Activated T-cell treated with anti-CD3 and anti-CD28 coated beads, Interleukin-2, amount 50 U/mL, for 72 hours (primary cell): ENCODE measurements at places on chromosomes 12 and 14. TPM values are rescaled to one million over a fixed set of nuclear protein-coding genes. Genes with fewer than 3 reads are reported as not detected.
A peak's percentile ranks its signal among the peaks of the same experiment; 100 is the strongest.

- no peaks in the 10 kb centered on the region for H3K36me3 ChIP-seq
- no peak overlapping the region for H3K4me3 ChIP-seq
- H3K27ac ChIP-seq, result no peak overlapping the region
- no peaks in the 10 kb centered on the region for H3K27me3 ChIP-seq
These were observed 66.2 kb downstream of the NOC4L start for GRCh38 chr12:132210223-132211055.

- H3K36me3 ChIP-seq, result peaks cover 7% of the 10 kb centered on the region
- no peak overlapping the region for H3K4me3 ChIP-seq
- no peak overlapping the region for H3K27ac ChIP-seq
- H3K4me1 ChIP-seq, result no peaks in the 10 kb centered on the region
- H3K27me3 ChIP-seq, result no peaks in the 10 kb centered on the region
These were observed 90.9 kb downstream of the TRAFD1 start for GRCh38 chr12:112216223-112216622.

GRCh38 chr12:83216230-83216629 is 529.5 kb downstream of the TMTC2 start:
- H3K4me1 ChIP-seq, result no peaks in the 10 kb centered on the region
- no peak for DNase-seq
- H3K27me3 ChIP-seq, result no peaks in the 10 kb centered on the region
- no peaks in the 10 kb centered on the region for H3K36me3 ChIP-seq
- peak overlapping the region; percentile 9 for H3K27ac ChIP-seq
- no peak overlapping the region for H3K4me3 ChIP-seq

DNA sequence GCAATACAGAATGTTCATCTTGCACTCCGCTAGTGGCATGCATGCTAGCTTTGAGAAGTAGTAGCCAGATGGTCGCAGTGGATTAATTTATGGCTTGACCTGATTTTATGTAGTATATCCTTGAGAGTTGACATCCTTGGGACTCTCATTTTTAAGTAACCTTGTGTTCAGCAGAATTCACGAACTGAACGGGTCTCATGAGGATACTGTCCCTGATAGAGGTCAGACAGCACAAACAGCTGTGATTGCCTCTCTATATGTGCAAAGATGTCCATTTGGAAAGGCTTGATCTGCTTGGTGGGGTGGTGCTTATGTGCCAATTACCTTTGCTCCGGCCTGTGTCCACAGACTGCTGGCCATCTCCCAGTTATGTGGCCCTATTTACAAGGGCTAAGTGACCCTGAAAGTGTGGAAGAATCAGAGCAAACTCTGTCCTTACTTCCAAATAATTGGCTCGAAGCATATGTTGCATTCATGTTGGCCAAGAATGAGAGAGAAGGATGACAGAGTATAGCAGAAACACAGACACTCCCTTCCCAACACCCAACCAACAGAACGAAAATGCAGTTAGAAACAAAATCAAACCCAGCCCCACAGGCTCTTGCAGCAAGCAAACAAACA is 167.1 kb downstream of the CRADD start:
- H3K4me3 ChIP-seq, result no peak overlapping the region
- H3K4me1 ChIP-seq, result peaks cover 31% of the 10 kb centered on the region
- H3K36me3 ChIP-seq, result peaks cover 9% of the 10 kb centered on the region
- H3K27ac ChIP-seq, result no peak overlapping the region

GRCh38 chr14:84409435-84409834 is 1120.5 kb upstream of the FLRT2 start:
- no peaks in the 10 kb centered on the region for H3K4me1 ChIP-seq
- H3K4me3 ChIP-seq, result no peak overlapping the region
- DNase-seq, result no peak
- H3K36me3 ChIP-seq, result no peaks in the 10 kb centered on the region
- H3K27ac ChIP-seq, result no peak overlapping the region

DNA sequence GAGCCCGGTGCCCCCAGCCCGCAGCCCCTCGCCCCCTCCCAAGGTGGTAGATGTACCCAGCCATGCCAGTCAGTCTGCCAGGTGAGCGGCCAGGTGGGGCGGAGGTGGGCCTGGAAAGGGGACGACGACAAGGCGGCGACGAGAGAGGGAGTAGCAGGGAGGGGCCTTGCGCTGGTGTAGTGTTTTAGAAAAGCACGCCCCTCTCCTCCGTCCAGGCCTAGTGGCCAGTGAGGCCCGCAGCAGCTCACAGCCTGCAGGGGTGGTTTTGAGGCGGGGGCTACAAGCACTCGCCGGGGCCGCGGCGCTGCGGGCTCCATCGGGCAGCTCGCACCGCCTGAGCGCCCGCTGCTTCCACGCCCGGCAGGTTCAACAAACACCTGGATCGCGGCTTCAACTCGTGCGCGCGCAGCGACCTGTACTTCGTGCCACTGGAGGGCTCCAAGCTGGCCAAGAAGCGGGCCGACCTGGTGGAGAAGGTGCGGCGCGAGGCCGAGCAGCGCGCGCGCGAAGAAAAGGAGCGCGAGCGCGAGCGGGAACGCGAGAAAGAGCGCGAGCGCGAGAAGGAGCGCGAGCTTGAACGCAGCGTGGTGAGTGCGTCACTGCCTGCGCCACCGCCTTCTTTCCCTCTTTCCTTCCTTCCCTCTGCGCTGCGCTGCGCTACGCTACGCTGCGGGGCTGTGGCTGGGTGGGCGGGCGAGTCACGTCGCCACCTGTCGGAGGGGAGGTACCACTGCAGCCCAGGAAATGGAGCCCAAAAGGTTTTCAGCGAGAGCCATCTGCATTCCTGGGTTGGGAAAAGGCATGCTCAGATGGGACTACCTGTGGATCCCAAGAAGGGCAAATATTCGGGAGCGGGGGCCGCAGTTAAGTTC is 5.9 kb upstream of the RNU7-1 start:
- peak overlapping the region; percentile 52 for H3K27ac ChIP-seq
- H3K4me3 ChIP-seq, result peak overlapping the region; percentile 96
- H3K4me1 ChIP-seq, result peaks cover 70% of the 10 kb centered on the region
- peak; percentile 95 for DNase-seq
- H3K36me3 ChIP-seq, result no peaks in the 10 kb centered on the region
- no peaks in the 10 kb centered on the region for H3K27me3 ChIP-seq

DNA sequence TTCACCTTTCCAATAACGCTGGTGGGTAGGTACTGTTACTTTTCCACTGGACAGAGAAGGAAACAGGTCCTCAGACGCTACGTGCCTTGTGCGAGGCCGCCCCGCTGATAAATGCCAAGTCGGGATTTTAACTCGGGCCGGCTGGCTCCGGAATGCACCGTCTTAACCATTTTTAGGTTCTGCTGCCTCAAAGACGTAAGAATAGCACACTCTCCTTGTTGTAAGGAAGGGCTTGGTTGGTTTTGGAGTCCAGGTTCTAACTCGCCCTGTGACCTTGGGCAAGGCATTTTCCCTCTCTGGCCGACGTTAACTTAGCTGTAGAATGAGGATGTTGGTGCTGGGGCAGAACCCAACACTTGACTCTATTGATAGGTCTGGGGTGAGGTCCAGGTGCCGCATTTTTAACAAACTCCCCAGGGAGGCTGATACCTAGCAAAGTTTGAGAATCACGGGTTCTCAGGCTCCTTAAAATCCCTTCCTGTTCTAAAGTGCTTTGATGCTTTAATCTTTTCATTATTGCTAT is 814 bp downstream of the ANKRD13A start:
- H3K36me3 ChIP-seq, result peaks cover 8% of the 10 kb centered on the region
- peak overlapping the region; percentile 99 for H3K27ac ChIP-seq
- no peaks in the 10 kb centered on the region for H3K27me3 ChIP-seq
- H3K4me1 ChIP-seq, result peaks cover 67% of the 10 kb centered on the region
- no peak for DNase-seq

- no peak for DNase-seq
- no peak overlapping the region for H3K27ac ChIP-seq
- H3K4me1 ChIP-seq, result no peaks in the 10 kb centered on the region
- H3K27me3 ChIP-seq, result peaks cover 49% of the 10 kb centered on the region
- no peak overlapping the region for H3K4me3 ChIP-seq
These were observed 96.2 kb downstream of the BBS10 start for GRCh38 chr12:76252031-76252430.

GRCh38 chr14:91555531-91555930 is 45.4 kb upstream of the PPP4R3A start:
- no peaks in the 10 kb centered on the region for H3K4me1 ChIP-seq
- no peaks in the 10 kb centered on the region for H3K27me3 ChIP-seq
- H3K36me3 ChIP-seq, result no peaks in the 10 kb centered on the region
- H3K4me3 ChIP-seq, result no peak overlapping the region
- H3K27ac ChIP-seq, result no peak overlapping the region

GRCh38 chr14:50603565-50603964 is 43.6 kb downstream of the ATL1 start:
- no peak for DNase-seq
- H3K4me3 ChIP-seq, result no peak overlapping the region
- H3K27ac ChIP-seq, result no peak overlapping the region
- peaks cover 7% of the 10 kb centered on the region for H3K4me1 ChIP-seq
- no peaks in the 10 kb centered on the region for H3K36me3 ChIP-seq
- H3K27me3 ChIP-seq, result no peaks in the 10 kb centered on the region

GRCh38 chr12:124458220-124458991 is 109.0 kb downstream of the NCOR2 start:
- H3K27ac ChIP-seq, result no peak overlapping the region
- no peaks in the 10 kb centered on the region for H3K27me3 ChIP-seq
- H3K4me1 ChIP-seq, result peaks cover 42% of the 10 kb centered on the region
- no peak for DNase-seq
- H3K36me3 ChIP-seq, result peaks cover 3% of the 10 kb centered on the region

- no peaks in the 10 kb centered on the region for H3K36me3 ChIP-seq
- H3K27ac ChIP-seq, result no peak overlapping the region
- H3K27me3 ChIP-seq, result peaks cover 8% of the 10 kb centered on the region
- DNase-seq, result no peak
- no peak overlapping the region for H3K4me3 ChIP-seq
- no peaks in the 10 kb centered on the region for H3K4me1 ChIP-seq
These were observed 147.5 kb downstream of the CFAP54 start for GRCh38 chr12:96636895-96637294.

GRCh38 chr14:23366426-23366921 is 1.5 kb upstream of the EFS start:
- no peaks in the 10 kb centered on the region for H3K36me3 ChIP-seq
- no peak overlapping the region for H3K27ac ChIP-seq
- DNase-seq, result no peak
- H3K27me3 ChIP-seq, result peaks cover 35% of the 10 kb centered on the region
- no peaks in the 10 kb centered on the region for H3K4me1 ChIP-seq

DNA sequence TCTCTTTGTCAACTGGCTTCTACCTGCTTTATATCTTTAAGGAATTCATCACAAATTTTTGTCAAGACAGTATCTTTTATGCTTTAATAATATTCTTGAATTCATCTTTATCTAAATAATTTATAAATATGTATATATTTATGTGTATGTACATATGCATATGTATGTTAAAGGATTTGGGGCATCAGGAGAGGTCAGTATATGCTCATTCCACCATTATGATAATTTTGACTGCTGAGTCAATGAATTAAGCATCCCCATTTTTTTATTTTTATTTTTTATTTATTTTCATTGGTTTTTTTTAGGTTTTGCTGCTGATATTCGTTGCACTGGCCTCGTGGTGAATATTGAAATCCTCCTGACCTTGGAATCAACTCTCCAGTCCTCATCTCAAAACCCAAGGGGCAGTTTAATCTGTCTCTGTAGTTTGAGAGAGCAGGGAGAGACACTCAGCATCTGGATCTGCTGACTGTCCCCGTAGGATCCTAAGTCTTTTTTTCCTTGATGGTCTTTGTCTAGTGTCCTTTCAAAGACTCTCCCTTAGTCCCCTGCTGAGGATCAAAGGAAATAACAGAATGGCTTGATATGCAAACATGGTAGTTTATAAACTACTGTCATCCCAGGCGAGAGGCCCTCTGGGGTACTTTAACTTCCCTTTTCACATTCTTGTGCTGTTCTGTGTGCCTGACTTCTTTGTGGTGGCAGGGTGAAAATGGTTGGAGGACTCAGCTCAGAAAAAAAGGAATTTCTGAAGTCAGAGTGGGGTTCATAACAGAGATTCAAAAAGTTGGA is 218.7 kb downstream of the DIO2 start:
- H3K36me3 ChIP-seq, result no peaks in the 10 kb centered on the region
- H3K4me1 ChIP-seq, result no peaks in the 10 kb centered on the region

DNA sequence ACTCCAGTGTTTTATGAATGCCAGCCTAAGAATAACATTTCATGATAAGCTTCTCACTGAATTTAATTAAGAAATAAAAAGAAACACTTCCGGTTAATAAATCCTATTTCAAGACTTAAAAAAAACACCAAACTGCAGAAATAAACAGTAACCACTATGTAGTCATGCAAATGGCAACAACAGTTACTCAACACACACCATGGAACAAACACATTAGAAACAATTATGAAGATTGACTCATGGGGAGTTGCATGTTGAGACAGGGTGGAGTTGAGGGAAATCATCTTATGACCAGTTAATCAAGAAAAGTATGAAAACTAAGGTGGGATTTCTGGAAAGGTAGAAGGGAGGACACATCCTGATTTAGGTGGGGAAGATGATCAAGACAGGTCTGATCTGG is 52.7 kb downstream of the PLBD1 start:
- DNase-seq, result no peak
- H3K36me3 ChIP-seq, result no peaks in the 10 kb centered on the region
- H3K4me3 ChIP-seq, result no peak overlapping the region

GRCh38 chr14:76133103-76133502 is 18.6 kb upstream of the GPATCH2L start:
- peaks cover 69% of the 10 kb centered on the region for H3K27me3 ChIP-seq
- no peak overlapping the region for H3K27ac ChIP-seq
- DNase-seq, result no peak
- H3K4me1 ChIP-seq, result peaks cover 8% of the 10 kb centered on the region
- no peak overlapping the region for H3K4me3 ChIP-seq
- H3K36me3 ChIP-seq, result peaks cover 1% of the 10 kb centered on the region

DNA sequence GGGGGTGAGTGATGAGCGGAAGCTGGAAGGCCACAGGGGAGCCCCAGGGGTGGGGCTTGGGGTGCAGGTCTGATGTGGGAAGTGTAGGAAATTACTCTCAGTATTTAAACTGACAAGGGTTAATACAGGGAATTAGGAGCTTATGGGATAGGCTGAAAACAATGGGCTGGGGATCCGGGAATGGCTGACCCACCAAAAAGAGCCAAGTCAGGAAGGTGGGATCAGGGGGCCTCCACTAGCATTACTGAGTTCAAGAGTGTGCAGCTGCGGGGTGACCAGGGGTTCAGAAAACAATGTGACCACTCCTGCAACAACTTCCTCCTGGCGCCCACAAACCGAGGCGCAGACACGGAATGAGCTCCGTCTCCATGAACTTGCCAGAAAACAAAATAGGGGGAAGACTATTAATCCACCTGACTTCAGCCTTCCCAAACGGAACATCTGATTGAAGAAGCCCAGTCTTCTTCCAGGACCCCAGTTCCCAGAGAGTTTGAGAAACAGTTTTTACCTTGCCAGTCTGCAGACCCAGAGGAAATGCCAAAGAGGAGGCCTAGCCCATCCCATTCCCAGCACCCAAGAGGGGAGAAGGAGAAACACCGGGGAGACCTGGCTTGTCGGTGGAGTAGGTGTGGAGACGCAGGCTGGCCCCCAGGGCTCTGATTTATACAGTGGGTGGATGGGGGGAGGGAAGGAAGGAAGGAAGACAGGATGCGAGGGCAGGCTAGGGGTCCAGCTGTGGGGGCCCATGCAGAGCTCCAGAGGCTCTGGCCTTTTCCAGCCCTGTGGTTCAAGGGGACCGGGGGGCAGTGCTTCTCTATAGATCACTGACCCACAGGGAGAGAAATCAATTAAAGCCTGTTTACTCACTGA is 16.5 kb upstream of the YY1 start:
- no peaks in the 10 kb centered on the region for H3K36me3 ChIP-seq
- DNase-seq, result no peak
- H3K27ac ChIP-seq, result peak overlapping the region; percentile 93
- no peak overlapping the region for H3K4me3 ChIP-seq

- no peak overlapping the region for H3K4me3 ChIP-seq
- H3K27ac ChIP-seq, result peak overlapping the region; percentile 88
- H3K36me3 ChIP-seq, result peaks cover 47% of the 10 kb centered on the region
- H3K4me1 ChIP-seq, result peaks cover 19% of the 10 kb centered on the region
- no peaks in the 10 kb centered on the region for H3K27me3 ChIP-seq
- DNase-seq, result no peak
These were observed 108.1 kb upstream of the FOXN3 start for GRCh38 chr14:89524990-89525667.

Gene IGF1
- total RNA-seq, result 2.0 TPM

Gene GNB3
- total RNA-seq, result 0.95 TPM
